ENCODE measurements at places on chromosomes 6 and 20. TPM values are rescaled to one million over a fixed set of nuclear protein-coding genes. Genes with fewer than 3 reads are reported as not detected.

Gene HLA-DRA
- not detected for total RNA-seq

Gene CRIP3
- not detected for total RNA-seq

Gene MTCH1
- total RNA-seq, result 169 TPM

Gene BTN1A1
- not detected for total RNA-seq

Gene PLCB4
- total RNA-seq, result 4.4 TPM

Gene OGFRL1
- total RNA-seq, result 20.6 TPM

Gene CST4
- total RNA-seq, result not detected

Gene ANGPT4
- not detected for total RNA-seq

Gene ETV7
- 0.51 TPM for total RNA-seq

Gene SCRT2
- total RNA-seq, result not detected

Gene MEI4
- total RNA-seq, result not detected

Gene WFDC6
- not detected for total RNA-seq

Gene SNRPB2
- total RNA-seq, result 45.2 TPM

Gene FAM162B
- not detected for total RNA-seq

Gene MTHFD1L
- total RNA-seq, result 37.5 TPM

Gene GSTA2
- total RNA-seq, result not detected

Gene PAX1
- not detected for total RNA-seq

Gene VEGFA
- total RNA-seq, result 102 TPM
